Heart right ventricle (tissue), 16 donors: ENCODE measurements at places on chromosomes 11 and 22.

DNA sequence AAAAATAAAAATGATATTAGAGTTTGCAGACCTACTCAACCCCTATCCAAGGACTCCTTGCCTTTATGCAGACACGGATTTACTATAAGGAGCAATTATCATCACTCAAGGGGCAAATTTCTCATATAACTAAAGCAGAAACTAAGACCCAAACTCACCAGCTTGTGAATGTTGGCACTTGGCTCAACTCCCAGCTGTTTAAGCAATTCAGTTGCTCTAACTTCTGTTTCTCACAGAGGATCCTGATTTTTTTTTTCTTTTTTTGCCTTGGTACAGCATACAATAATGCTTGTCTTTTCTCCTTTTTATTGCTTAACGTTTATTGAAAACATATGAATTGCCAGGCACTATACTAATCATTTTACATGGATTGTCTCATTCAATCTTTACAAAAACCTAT is 9.6 kb upstream of the CBLIF start:
- H3K36me3 ChIP-seq: no peaks in the 10 kb centered on the region
- no peaks in the 10 kb centered on the region for H3K27me3 ChIP-seq
- no peak for DNase-seq
- H3K4me3 ChIP-seq: no peak overlapping the region
- peaks cover 11% of the 10 kb centered on the region for H3K4me1 ChIP-seq
- no peak overlapping the region for H3K27ac ChIP-seq

DNA sequence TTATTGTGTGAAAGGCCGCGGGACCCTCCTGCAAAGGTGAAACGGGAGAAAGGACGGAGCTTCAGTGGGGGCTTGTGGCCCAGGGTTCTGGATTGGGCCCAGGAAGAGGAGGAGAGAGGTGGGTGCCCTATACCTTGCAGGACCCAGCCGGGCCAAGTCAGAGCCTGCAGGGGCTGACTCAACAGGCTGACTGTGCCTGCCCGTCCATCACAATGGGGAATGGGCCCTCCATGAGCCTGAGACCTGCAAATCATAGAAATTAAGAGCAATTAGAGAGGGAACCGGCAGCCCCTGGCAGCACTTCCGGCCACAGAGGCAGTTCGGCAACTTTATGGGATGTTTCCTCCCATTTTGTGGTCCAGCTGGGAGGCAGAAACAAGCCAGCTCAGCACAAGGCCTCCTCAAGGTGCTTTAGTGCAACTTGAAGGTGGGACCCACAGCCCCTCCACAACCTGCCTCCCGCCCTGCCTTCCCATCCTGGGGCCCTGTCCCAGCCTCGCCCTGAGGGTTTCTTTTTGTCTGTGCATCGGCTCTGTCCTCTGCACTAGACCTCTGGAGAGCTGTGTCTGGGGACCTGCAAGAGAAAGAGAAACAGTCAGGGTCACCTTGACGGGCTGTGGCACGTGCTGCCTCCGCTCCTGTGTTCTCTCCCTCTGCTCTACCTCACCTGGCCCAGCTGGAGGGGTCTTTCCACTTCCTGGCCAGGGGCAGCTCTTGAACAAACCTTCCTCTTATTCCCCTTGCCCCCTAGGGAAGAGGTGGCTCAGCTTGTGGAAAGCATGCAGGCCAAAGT is 19.1 kb upstream of the NECTIN1 start:
- no peaks in the 10 kb centered on the region for H3K4me1 ChIP-seq
- DNase-seq: no peak
- peaks cover 19% of the 10 kb centered on the region for H3K27me3 ChIP-seq
- no peak overlapping the region for H3K27ac ChIP-seq
- no peak overlapping the region for H3K4me3 ChIP-seq

DNA sequence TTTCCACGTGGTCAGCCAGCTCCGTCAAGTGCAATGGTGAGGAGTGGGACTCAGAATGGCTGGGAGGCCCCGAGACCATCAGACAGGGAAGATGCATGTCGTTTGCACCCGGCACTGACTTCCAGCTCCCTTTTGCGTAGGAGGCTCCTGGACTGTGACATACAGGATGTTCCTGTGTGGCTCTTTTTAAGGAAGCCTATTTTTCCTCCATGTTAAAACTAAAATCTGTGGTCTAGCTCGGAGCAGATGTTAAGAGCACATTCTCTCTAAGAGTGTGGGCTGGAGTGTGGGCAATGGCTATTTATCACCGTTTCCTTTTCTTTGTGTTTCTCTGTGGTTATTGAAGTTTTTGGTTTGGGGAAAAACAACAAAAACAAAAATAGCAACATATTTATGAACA is 40.9 kb upstream of the AMPD3 start:
- H3K36me3 ChIP-seq: no peaks in the 10 kb centered on the region

- peaks cover 49% of the 10 kb centered on the region for H3K4me1 ChIP-seq
- H3K36me3 ChIP-seq: no peaks in the 10 kb centered on the region
- H3K27ac ChIP-seq: no peak overlapping the region
- no peaks in the 10 kb centered on the region for H3K27me3 ChIP-seq
Observed at GRCh38 chr11:849104-849824, 6.6 kb downstream of the TSPAN4 start.

GRCh38 chr22:24128631-24129262 is 52.5 kb upstream of the SUSD2 start:
- H3K27me3 ChIP-seq: no peaks in the 10 kb centered on the region
- peaks cover 6% of the 10 kb centered on the region for H3K4me1 ChIP-seq
- no peak for DNase-seq
- H3K4me3 ChIP-seq: no peak overlapping the region
- no peak overlapping the region for H3K27ac ChIP-seq

GRCh38 chr11:59787255-59787588 is 23.4 kb downstream of the MRPL16 start:
- H3K4me1 ChIP-seq: peaks cover 18% of the 10 kb centered on the region
- no peak overlapping the region for H3K4me3 ChIP-seq
- peak overlapping the region; percentile 11 for H3K27ac ChIP-seq
- H3K27me3 ChIP-seq: no peaks in the 10 kb centered on the region
- no peak for DNase-seq

DNA sequence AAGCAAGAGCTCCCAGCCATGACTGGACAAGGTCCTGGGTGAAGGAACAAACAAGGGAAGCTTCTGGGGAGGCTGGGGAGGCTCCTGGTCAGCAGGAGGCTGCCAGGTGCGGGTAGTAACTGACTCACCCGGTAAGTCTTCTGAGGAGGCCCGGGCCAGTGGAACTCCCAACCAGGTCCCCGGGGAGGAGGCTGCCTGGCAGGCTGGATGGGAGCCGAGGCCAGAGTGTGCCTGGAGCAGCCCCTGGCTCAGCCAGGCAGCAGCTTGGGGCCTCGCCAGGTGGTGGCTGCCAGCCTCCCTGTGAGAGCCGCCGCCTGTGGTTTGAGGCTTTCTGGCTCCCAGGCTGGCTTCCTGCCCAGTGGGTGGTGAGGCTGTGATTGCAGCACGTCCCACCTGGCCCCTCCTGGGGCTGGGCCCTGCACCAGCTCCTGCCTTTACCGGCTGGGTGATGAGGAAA is 46.2 kb downstream of the IGF2 start:
- H3K27me3 ChIP-seq: no peaks in the 10 kb centered on the region
- peak; percentile 76 for DNase-seq
- no peaks in the 10 kb centered on the region for H3K36me3 ChIP-seq

DNA sequence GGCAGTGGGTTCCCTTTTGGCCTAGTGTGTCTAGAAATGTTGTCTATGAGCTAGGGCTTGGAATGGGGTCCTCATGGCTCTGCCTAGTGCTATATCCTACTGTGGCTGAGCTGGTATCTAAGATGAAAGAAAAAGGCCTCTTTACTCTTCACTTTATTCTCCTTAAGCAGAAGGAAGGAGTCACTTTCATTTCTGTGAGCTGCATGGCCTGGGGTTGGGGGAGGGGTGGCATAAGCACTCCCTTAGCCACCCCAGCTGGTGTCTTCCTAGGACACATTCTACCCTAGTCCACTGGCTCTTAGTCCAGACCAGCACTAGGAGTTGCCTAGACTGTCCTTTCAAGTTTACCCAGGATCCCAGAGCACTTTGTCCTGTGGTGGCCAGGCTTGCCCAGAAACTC is 1148.9 kb upstream of the CNTN5 start:
- H3K27me3 ChIP-seq: no peaks in the 10 kb centered on the region
- H3K27ac ChIP-seq: no peak overlapping the region
- H3K4me1 ChIP-seq: no peaks in the 10 kb centered on the region
- DNase-seq: no peak

DNA sequence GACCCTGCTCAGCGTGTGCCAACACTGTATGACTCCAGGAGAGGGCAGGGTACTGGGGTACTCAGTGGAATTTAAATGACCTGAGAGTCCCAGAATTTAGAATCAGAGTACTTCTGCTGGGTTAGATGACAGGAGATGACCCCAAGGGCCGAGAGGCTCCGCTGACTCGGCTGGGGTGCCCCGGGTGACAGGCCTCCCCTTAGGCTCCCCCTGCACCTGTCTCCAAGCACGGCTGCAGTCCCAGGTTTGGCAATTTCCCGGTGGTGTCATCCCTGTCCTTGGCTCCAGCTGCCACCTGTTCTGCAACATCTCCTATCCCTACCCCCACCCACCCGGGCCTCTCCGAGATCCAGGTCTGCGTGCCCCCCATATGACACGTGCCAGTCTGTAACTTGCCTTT is 1.3 kb downstream of the ACTN3 start:
- H3K4me1 ChIP-seq: peaks cover 3% of the 10 kb centered on the region
- no peak for DNase-seq
- H3K36me3 ChIP-seq: no peaks in the 10 kb centered on the region
- no peak overlapping the region for H3K4me3 ChIP-seq
- no peaks in the 10 kb centered on the region for H3K27me3 ChIP-seq
- H3K27ac ChIP-seq: no peak overlapping the region

DNA sequence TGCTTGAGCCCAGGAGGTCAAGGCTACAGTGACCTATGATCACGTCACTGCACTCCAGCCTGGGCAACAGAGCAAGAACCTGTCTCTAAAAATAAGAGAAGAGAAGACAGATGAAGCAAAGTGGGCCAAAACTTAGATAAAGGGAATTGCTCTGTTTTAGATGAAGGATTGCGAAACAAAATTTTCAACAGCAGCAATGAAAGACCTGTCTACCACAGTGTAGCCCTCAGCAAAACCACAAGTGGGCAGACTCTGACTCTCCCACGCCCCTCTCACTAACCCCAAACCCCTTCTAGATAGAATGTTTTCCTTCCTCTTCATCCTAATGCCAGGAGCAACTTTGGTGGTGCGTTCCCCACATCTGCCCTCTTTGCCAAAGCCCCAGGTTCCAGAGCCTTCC is 105.6 kb upstream of the ALDH3B2 start:
- no peak overlapping the region for H3K27ac ChIP-seq
- H3K36me3 ChIP-seq: no peaks in the 10 kb centered on the region
- no peaks in the 10 kb centered on the region for H3K4me1 ChIP-seq
- H3K27me3 ChIP-seq: peaks cover 5% of the 10 kb centered on the region
- no peak overlapping the region for H3K4me3 ChIP-seq

- no peak overlapping the region for H3K4me3 ChIP-seq
- H3K27ac ChIP-seq: no peak overlapping the region
- no peaks in the 10 kb centered on the region for H3K36me3 ChIP-seq
Observed at GRCh38 chr11:85118151-85118550, 509.0 kb downstream of the DLG2 start.

GRCh38 chr22:31676700-31677099 is 14.7 kb upstream of the PISD start:
- peak overlapping the region; percentile 60 for H3K4me3 ChIP-seq
- DNase-seq: peak; percentile 94
- no peak overlapping the region for H3K27ac ChIP-seq

DNA sequence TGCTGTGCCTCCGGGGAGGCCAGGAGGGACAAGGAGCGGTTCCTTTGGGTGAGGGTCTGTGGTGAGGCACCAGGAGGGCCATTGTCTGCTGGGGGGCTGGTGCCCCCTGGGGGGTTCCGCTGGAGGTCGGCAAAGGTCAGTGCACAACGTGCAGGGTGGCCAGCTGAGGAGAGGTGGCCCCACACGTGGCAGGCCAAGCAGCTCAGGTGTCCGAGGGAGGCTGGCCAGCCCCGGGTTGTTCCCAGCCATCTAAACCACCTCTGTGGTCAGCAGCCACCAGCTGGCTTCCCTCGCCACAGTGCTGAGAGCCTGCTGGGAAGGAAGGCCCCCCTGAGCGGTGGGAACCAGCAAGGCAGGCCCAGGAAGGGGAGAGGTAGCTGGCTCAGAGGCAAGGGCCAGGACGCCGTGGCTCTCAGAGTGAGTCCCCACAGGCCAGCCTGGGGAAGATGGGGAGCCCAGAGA is 4.2 kb downstream of the TSSC4 start:
- no peak overlapping the region for H3K27ac ChIP-seq
- no peak overlapping the region for H3K4me3 ChIP-seq
- DNase-seq: no peak
- H3K4me1 ChIP-seq: peaks cover 11% of the 10 kb centered on the region
- H3K36me3 ChIP-seq: peaks cover 7% of the 10 kb centered on the region

DNA sequence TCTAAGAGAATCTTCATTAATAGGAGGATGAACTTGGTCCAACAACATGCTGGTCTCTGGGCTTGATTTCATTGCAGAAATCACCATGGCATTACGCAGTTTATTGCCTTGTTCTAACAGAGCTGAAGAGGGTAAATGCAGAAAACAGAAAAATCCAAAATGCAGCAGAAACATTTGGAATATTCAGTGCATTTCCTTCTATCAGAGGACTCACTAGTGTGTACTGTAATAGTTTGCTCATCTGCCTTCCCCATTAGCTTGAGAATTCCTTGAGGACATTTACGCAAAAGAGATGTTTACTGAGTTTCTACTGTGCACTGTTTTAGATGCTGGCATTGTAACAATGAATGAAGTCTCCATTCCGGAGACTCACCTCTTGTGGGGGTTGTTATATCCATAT is 37.4 kb downstream of the C2CD3 start:
- no peaks in the 10 kb centered on the region for H3K36me3 ChIP-seq
- DNase-seq: no peak
- H3K4me1 ChIP-seq: no peaks in the 10 kb centered on the region
- no peak overlapping the region for H3K4me3 ChIP-seq
- H3K27me3 ChIP-seq: no peaks in the 10 kb centered on the region
